ENCODE measurements at places on chromosomes 4 and X.

- DNase-seq, result no peak
These were observed 125.0 kb upstream of the TBL1X start for GRCh38 chrX:9339603-9340491.

GRCh38 chr4:84681486-84682274, 98.8 kb downstream of the CDS1 start:
- no peak for DNase-seq

GRCh38 chr4:129334136-129334535, 238.2 kb downstream of the C4orf33 start:
- no peak for DNase-seq

GRCh38 chrX:130085551-130086446, 24.5 kb downstream of the ELF4 start:
- DNase-seq, result no peak

- DNase-seq, result no peak
These were observed 26.0 kb downstream of the TBC1D19 start for GRCh38 chr4:26609868-26610267.

GRCh38 chr4:123260653-123261052, 135.9 kb upstream of the SPRY1 start:
- no peak for DNase-seq

- DNase-seq, result no peak
These were observed 42.6 kb upstream of the PARM1 start for GRCh38 chr4:74890341-74890740.

DNA sequence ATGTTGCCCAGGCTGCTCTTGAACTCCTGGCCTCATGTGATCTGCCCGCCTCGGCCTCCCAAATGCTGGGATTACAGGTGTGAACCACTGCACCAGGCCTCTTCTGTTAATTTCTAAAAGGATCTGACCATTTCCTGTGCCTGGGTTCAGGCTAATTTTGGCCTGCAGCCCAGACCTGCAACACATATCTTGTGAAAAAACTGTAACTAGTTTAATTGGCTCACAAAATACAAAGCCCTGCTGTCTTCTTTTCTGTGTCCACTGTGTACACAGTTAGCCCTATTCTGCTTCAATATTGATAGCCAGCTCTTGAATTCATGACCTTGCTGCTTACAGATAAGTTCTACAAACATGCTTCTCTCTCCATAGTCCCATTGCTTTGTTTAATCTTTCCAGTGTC, 753.5 kb downstream of the PDHA2 start:
- DNase-seq, result no peak

DNA sequence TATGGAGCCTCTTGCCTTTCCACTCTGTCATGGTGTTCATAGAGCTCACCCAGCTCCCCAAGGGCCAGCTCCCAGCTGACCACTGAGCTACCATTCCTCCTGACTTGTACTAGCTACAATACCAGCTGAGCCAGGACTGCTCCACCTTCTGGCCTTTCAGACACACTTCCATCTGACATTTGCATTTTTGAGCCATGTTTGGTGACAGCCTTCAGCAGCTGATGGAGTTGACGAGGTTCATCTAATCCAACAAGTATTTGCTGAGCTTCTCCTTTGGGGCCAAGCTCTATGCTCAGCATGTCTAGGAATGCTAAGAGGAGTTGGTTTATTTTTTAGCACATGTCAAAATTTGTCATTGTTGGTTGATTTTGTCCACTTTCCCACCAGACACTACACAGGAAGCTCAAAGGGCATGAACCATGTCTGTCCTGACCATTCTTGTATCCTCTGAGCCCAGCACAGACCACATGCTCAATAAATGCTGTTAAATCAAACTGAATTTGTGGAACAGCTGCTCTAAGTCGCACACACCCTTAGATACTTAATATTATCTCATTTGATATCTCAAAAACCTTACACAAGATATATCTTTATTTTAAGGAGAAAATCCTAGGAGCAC, 142.6 kb upstream of the PPARGC1A start:
- no peak for DNase-seq

GRCh38 chrX:56069299-56069931, 162.7 kb upstream of the KLF8 start:
- DNase-seq, result no peak

GRCh38 chr4:59537246-59537886, 1662.8 kb upstream of the ADGRL3 start:
- DNase-seq, result no peak

GRCh38 chrX:124125471-124125870, 164.0 kb downstream of the STAG2 start:
- no peak for DNase-seq

GRCh38 chrX:134849390-134849789, 141.4 kb upstream of the SMIM10 start:
- no peak for DNase-seq

DNA sequence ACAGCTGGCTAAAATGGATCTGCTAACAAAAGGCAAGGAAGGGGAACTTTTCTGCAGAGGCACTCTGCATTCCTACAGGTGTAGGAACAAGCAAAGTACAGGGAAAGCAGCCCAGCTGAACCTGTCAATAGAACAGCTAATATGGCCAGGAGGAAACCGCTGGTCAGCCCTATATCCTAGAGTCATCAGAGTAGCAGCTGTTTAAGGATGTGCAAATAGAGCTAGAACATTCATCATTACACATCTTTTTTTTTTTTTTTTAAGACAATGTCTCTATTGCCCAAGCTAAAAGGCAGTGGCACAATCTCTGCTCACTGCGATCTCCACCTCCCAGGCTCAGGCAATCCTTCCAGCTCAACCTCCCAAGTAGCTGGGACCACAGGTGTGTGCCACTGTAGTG, 163.0 kb downstream of the BTC start:
- no peak for DNase-seq

DNA sequence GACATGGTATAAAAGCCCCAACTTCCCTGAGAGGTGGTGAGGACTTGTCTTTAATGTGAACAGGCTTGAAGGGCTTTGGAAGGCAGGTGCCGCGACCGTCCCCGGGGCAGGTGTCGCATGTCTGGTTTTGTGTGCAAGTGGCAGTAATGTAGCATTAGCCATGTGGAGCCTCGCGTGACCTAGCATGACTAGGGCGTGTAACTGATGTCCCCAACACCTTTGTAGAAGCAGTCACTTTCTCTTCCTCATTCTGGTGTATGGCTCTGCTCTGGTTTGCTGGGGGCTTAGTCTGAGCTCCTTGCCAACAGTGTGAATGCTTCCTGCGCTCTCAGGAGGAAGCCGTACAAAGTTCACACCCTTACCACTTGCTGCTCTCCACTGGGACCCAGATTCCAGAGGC, 145.7 kb downstream of the AMMECR1 start:
- no peak for DNase-seq

All from activated T-helper 2 cell treated with anti-CD3 and anti-CD28 coated beads, Interferon-gamma antibody, Interleukin-2, Interleukin-4, amounts not matched to agents 10 μg/mL and 5 μg/mL and 100 μg/mL, durations not matched to agents 14 hours and 24 hours and 36 hours (primary cell).